ENCODE measurements at places on chromosomes 3 and 15.

DNA sequence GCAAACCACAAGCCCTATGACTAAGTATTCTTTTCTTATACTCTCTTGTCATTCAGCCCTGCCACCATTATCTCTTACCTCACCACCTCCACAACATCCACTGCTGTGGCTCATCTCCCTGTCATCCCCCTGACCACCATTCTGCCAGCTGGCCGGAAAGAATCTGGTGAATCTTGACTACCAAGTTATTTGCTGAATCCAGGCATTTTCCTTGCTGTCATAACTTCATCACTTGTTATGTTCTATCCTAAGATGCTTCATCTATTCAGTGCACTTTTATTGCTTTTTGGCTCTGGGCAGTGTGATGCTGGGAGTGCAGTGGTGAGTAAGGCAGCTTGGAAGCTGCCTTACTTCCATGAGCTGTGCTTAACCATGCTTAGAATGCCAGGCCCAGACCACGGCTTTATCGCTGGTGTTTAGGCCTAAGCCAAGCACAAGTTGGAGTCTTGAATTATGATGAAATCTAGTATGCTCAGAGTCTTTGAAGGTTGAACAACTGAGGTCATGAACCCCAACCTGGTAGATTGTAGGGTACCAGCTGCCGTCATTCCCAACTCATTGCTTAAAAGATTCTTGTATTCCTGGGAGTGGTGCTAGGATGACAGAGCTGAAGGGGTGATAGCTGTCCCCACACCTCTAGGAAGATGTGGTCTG lies 27.0 kb upstream of the APH1B start:
- no peak for DNase-seq

DNA sequence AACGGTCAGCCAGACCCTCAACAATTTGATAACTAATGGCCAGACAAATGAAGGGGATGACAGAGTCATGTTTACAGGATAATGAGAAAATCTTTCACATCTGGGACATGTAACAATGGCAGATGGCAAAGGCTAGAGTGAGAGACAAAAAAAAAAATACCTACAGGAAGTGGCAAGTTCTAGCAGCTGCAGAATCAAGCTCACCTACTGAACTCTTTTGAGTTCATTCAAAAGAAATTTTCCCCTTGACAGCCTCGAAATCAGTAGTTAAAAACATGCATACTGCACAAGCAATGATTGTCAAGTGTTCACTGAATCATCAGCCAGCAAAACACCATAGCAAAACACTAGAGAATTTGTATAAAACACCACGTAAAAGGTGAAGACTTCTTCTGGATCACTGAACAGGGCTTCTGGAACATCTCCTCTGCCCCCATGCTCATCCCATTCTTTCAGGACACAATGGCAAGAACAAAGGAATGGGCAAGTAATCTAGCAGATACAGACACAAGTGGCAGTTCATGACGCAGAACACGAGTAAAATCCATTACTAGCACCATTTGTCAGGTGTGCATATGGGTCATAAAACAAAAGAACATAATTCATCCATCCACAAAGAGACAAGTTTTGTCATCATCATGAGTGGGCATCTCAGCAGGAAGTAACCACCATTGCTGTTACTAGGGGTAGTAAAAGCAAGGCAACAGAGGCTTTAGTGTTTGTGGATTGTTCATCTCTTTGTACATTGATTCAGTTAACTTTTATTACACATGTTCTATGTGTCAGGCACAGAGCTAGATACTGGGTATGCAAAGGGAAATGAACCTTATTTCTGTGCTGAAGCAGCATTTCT lies 13.8 kb upstream of the KCNMB2 start:
- no peak for DNase-seq

DNA sequence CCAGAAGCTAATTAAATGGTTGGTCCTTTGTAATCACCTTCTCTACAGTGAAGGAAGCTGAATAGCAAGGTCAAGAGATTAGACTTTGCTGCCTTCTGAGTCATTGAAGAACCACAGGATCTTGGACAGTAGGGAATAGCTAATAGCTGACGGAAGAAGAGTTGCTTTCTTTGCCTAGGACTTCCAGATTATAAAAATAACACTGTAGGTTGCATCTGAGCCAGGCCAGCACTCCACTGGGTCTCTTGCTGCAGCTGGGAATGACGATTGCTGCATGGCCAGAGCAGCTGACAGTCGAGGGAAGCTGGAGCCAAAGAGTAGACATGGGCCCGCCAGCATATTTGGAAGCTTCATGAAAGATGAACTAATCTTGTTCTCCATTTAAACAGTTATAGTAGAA lies 81.5 kb upstream of the KCNMB2 start:
- DNase-seq, result peak; percentile 90

DNA sequence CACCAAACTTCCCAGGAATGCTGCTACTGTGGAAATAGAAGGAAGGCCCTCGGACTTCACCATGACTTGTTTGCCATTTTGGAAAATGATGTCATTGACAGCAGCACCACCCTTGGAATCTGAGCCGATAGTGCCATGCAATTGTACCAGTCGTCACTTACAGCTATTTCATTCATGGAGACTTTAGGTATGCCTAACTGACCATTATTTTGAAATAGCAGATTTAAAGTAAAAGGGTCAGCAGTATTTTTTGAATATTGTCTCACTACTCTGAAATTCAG lies 66.0 kb upstream of the ARL8B start:
- DNase-seq, result no peak

DNA sequence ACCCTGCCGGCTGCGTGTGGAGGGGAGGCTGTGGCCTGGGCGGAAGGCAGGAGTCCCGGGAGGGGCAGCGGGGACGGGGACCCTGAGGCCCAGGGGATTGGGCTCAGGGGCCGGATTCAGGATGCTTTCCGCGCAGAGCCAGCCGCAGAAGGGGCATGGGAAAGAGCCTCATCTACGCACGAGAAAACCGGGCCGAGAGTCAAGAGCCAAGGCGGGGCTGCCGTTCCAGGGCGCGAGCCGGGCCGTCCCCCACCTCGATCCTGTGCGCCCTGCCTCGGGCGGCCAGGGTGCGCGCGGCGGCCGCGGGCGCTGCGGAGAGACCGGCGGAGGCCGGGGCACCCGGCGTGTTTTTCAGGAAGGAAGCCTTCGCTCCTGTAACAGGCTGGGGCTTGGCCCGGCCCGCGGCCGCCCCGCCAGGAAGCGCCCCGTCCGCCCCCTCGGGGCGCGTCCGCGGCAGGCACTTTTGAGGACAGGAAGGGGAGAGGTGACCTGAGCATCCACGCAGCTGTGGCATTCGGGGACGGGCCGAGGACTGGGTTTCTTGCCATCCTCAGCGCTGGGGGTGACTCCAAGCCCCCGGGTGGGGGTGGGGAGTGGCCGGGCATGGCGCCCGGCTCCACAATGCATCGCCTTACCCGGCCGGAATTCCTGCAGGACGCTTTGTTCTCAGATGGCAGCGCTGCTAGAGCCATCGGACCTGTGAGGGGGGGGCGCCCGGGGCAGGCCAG lies 62.3 kb upstream of the GATA2 start:
- DNase-seq, result peak; percentile 68

DNA sequence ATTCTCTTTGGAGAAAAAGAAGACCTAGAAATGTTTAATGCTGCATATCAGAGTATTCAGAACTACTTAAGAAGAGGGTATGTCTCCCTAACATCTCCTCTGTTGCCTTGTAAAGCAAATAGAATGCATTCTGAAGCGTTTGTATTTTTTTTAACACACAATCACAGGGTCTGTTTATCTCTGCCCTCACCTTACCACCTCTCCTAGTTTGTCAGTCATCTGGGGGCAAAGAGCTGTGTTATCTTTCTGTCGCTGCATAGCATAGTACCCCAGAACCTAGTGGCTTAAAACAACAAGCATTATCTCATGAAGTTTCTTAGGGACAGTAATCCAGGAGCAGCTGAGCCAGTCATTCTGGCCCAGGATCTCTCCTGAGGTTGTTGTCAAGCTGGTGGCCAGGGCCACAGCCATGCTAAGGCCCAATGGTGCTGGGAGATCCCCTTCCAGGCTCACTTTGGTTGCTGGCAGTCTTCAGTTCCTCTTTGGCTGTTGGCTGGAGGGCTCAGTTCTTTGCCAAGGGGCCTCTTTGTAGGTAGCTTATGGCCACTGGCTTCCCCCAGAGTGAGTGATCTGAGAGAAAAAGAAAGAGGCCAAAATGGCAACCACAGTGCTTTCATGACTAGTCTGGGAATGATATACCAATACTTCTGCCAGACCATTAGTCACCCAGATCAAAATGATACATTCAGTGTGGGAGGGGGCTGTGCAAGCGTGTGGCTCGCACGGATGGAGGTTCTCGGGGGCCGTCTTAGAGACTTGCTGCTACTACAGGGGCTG lies 17.8 kb downstream of the EDEM1 start:
- DNase-seq, result no peak

DNA sequence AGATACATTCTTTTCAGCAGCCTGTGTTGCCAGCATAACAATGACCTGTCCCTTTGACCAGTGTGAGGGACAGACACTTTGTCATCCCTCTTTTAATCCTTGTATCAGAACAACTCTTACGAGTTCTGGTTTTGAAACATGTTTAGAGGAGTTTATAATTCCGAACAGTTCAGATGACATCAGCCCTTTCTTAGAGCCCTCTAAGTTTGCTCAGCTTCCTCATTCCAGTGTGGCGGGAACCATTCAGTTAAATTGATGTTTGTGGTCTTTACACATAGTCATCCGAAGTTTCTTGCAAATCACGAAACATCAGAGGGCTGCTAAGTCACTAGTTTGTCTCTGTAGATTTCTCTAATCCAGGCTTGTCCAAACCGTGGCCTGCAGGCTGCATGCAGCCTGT lies 102.5 kb downstream of the AKAP13 start:
- peak; percentile 27 for DNase-seq

- DNase-seq, result no peak
Measured at GRCh38 chr3:69738859-69739203, 433 bp upstream of the MITF start.

- DNase-seq, result no peak
Measured at GRCh38 chr15:78060232-78060631, 17.3 kb downstream of the TBC1D2B start.

GRCh38 chr3:147836330-147836729 lies 427.2 kb downstream of the ZIC1 start:
- DNase-seq, result no peak

DNA sequence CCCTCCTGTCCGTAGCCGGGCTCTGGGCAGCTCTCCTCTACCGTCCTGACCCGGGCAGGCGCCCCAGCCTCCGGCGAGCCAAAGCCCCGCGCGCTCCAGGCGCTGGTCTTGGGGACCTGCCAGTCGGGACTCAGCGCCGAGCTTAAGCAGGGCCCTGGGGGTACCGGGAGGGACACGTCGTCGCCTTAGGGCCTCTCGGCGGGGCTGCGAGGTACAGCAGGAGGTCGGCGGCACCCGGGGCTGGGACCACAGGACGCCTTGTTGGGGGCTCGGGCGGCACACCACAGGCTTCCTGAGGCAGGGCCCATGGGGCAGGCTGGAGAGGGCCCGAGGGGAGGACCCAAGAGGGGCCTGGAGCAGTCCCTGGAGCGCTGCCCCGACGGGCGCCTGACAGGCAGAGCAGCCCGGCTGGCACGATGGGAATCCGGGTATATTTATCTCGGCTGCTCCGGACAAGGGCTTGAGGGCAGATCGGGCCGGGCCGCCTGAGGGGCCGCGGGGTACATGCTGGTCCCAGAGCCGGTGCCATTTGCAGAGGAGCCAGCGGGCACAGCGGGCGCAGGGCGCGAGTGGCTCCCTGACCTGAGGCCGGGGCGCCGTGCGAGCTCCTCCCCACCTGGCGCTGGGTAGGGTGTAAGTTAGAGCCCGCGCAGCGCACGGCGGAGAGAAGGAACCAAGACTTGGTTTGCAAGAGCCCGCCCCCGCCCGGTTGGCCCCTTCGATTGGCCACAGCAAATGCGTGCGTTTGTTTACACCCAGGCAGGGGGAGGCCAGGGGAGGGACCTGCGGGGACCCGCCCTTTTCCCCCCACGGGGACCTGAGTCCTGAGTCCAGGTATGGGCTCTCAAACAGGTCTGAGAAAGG lies 574 bp downstream of the SLC38A3 start:
- DNase-seq, result peak; percentile 47

DNA sequence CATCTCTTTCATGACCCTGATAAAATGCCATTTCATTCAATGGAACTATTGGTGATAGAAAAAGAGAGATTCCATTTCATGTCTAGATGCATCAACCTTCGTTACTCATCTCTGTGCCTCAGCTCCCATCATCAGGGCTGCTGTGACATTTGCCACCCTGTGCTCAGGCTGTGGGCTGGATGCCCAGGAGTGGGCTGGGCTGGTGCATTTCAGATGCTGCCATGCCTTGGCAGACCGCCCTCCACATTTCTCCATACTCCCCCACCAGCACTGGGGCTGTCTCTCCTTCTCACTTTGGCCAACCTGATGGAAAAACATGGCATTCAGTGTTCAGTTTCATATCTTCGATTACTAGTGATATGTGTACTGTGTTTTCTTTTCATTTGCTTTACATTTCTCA lies 59.1 kb downstream of the DNASE1L3 start:
- no peak for DNase-seq

- DNase-seq, result no peak
Measured at GRCh38 chr15:31024979-31025378, 33.6 kb upstream of the MTMR10 start.

DNA sequence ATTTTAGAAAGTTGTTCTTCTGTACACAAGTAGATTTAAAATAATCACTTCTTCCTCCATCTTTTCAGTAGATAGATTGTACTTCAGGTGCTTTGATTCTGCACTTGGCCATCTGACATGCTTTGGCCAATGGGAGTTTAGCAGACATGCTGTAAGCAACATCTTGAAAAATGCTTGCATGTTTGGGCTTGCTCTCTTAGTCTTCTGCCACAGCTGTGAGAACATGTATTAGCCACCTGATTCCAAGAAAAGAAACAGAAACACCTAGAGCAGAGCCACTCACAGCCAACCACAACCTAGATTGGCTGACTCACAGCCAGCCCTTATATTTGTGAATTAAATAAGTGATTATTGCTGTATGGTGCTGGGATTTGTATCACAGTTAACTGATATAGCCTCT lies 70.2 kb upstream of the GADL1 start:
- DNase-seq, result no peak

DNA sequence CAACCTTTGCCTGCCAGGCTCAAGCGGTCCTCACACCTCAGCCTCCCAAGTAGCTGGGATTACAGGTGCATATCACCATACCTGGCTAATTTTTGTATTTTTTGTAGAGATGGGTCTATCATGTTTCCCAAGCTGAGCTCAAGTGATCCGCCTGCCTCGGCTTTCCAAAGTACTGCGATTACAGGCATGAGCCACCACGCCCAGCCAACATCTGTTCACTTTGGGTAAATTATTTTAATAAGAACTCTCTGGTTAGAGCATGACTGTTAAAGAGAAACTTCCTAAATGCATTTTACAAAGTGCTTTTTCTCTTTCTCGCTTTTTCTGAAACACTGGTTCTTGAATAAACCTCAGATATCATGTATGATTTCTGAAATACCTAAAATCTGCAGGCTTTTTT lies 172.5 kb downstream of the PTPRG start:
- DNase-seq, result no peak

- peak; percentile 50 for DNase-seq
Measured at GRCh38 chr3:56921573-56922453, 120.1 kb upstream of the ARHGEF3 start.
